Stimulated activated CD4-positive, alpha-beta T cell treated with anti-CD3 and anti-CD28 coated beads, Interleukin-4, amount 100 ng/mL, for 4 hours (primary cell): ENCODE measurements at places on chromosomes 1 and 21.

- no peak for DNase-seq
Measured at GRCh38 chr1:221801773-221802516, 60.1 kb upstream of the DUSP10 start.

DNA sequence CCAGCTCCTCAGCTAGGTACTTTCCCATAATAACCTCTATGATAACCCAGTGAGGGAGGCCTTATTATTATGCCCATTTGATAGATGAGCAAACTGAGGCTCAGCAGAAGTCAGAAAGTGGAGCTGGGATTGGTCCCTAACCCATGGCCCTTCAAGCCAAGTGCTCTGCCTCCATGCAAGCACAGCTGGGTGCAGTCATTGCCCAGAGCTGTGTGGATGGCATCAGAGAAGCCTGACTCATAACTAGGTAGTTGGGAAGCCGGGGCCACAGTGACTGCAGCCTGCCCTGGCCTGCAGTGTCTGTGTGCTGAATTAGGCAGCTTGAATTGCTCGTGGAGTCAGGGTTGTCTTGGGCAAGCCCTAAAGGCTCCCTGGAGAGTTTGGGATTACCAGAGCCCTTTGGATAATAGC, 89.9 kb upstream of the SLC2A1 start:
- DNase-seq, result no peak

- DNase-seq, result no peak
Measured at GRCh38 chr1:8361198-8361849, 43.4 kb downstream of the SLC45A1 start.

DNA sequence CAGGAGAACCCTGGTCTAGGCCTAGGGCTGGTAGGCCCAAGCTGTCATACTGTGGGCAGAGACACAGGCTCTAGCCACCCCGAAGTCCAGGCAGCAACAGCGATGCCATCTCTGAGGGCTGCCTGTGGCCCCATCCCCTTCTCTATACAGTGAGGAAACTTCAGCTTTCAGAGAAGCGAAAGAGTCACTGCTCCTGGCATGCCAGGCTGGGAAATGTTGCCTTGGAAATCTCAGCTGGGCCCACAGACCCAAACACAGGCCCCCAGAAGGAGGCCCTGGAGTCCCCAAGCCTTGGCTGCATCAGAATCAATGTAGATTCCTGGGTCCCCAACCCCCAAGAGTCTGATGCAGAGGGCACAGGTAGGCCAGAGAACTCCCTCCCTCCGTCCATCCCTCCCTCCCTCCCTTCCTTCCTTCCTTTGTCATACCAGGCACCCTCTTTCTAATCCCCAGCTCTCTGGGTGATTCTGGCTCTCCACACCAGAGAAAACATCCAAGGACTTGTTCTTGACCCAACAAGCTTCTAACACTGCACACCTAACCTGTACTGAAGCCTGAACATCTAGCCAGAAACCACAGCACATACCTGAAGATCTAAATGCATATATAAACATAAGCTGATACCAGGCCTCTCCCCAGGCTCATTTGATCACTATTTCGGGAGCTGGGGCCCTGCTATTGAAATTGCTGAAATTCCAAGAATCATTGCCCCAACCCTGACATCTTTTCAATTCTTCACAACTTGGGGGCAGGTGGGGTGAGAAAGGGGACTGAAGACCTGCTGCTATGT, 143.2 kb upstream of the EDN2 start:
- DNase-seq, result no peak

- no peak for DNase-seq
Measured at GRCh38 chr1:230139315-230139714, 72.3 kb downstream of the GALNT2 start.

- no peak for DNase-seq
Measured at GRCh38 chr1:202835548-202836072, 24.9 kb downstream of the PCAT6 start.

DNA sequence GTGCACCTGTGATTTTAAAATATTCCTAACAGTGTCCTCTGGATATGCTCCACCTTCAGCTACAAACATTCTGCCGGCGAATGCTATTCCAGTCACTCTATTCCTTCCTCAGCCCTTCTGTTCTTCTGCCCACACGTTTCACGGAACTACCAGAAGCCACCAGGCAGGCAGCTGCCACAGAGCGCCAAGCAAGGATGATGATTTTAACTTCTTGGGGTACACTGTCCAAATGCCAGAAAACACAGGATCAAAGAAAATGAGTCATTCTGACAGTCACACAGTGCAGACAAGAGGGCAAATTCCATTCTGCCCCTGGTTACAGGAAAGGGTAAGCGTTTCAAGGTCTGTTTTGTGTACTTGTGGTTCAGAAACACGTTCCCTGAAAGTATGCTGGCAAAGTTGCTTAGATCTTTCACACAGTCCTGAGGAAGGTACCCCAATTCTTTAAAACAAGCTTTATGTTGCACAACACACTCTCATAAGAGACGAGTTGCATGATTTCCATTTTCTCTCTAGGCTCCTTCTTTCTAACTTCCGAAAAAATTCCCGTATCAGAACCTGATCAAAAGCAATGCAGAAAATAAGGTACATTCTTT, 508.3 kb upstream of the PKN2 start:
- no peak for DNase-seq

- no peak for DNase-seq
Measured at GRCh38 chr21:45377866-45378257, 27.1 kb upstream of the COL18A1 start.

DNA sequence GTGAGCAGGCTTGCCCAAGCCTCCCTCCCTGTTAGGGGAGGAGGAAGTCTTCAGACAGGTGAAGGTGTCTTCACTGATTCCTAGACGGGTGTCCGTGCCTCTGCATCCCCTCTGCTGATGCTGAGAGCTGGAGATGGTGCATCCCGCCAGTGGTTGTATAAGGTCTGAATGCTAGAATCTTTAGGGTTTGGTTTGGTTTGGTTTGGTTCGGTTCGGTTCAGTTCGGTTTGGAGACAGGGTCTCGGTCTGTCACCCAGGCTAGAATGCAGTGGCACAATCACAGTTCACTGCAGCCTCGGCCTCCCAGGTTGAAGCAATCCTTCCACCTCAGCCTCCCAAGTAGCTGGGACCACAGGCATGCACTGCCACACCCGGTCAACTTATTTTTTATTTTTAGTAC, 153.6 kb downstream of the PGBD5 start:
- DNase-seq, result no peak
